ENCODE measurements at places on chromosomes 4 and X. TPM values are rescaled to one million over a fixed set of nuclear protein-coding genes. Genes with fewer than 3 reads are reported as not detected.
A peak's percentile ranks its signal among the peaks of the same experiment; 100 is the strongest.

Gene GPM6B
- polyA plus RNA-seq: 34.2 TPM

Gene MAP9
- 12.9 TPM for polyA plus RNA-seq

Gene SPIN4
- 16.7 TPM for polyA plus RNA-seq

Gene AMBN
- polyA plus RNA-seq: not detected

Gene PPP2R2C
- 0.22 TPM for polyA plus RNA-seq

Gene SERPINA7
- polyA plus RNA-seq: not detected

Gene COL4A6
- polyA plus RNA-seq: 14.5 TPM

Gene TMEM187
- 6.4 TPM for polyA plus RNA-seq

Gene CTAG2
- polyA plus RNA-seq: not detected

Gene STBD1
- polyA plus RNA-seq: 2.8 TPM

Gene MAD2L1
- 31.6 TPM for polyA plus RNA-seq

Gene ZNF732
- 3.0 TPM for polyA plus RNA-seq

Gene INTS6L
- 43.4 TPM for polyA plus RNA-seq

GRCh38 chrX:16587836-16588235 is 62.1 kb upstream of the S100G start:
- no peak for DNase-seq

- no peak for DNase-seq
Observed at GRCh38 chr4:89283226-89284009, 24.2 kb downstream of the GPRIN3 start.

DNA sequence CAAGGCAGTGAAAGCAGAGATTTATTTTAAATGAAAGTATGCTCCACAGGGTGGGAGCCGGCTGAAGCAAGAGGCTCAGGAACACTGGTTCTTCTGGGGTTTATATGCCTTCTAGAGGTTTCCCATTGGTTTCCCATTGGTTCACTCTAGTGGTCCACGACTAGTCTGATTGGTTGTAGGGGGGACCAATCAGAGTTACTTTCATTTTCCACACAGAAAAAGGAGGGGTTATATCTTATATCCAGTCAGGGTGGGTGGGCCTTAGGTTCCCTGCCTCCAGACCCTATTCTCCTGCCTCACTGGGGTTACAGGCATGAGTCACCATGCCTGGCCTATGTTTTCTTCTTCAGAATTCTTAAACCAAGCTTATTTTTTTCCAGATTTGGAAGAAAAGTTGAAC is 101.6 kb downstream of the KLHL8 start:
- no peak for DNase-seq

DNA sequence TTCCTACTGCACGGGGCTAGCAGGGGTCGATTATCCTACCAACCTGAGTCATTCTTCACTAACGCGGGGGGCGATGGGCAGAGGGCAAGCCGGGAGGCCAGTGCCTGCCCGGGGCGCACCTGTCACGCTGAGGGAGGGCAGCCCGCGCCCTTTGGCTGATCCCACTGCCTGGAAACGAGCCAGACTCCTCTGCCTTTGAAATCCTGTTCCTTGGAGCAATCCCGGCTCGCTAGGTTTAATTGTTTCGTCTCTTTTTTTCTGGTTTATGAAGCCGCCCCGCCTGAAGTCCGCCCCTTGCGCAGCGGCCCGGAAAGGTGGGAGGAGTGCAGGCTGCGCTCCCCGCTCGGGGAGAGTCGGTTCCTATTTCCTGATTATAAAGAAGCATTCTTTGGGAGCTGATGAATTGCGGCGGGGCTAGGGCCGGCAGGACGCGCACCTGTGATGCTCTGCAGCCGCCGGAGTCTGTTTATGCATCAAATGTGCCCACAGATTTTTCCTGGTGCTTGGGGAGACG is 484.2 kb downstream of the BCOR start:
- peak; percentile 32 for DNase-seq

GRCh38 chr4:164572877-164573279 is 181.1 kb upstream of the SMIM31 start:
- DNase-seq: no peak

DNA sequence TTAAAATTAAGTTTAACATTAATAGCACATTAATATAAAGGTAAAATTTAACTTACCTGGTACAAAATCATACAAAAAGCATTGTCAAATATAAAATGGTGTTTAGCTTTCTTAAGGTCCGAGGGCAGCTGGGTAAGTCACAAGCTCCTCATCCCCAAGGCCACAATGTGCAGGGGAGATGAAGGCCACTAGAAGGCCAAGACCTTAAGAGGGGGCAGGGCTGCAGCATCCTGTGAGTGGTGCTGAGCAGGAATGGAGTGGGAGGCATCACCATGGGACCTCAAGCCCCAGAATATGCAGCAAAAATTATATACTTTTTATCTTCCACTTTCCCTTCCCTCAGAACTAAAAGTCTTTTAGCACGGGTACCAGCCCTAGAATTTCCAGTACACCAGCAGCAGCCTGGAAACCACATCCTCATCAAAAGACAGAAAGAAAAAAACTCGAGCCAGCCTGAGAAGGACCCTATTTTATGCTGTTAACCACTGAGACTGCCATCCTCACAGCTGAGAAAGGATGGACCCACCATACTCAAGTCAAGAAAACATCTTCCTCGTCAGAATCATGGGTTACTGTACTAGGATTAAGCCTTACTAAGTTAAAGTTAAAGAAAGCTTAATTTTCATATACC is 13.0 kb upstream of the RHOXF2 start:
- DNase-seq: no peak

- no peak for DNase-seq
Observed at GRCh38 chrX:100600758-100601157, 16.0 kb downstream of the TNMD start.

DNA sequence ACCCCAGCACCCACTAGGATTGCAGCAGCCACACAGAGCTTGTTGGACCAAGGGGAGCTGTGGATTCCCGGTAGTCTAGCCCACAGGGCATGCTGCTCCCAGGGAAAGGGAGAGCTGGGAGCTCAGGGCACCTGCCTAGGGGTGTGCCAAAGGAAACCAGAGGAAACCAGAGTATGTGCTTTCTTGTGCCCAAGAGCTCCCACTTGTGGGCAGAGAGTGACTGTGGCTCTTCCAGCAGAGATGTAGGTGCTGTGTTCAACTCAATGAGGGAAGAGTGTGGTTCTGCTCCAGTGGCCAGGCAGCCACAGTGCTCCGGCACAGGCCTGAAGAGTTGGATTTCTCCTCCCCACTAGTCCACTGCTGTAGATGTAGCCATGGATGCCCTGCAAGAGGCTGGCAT is 1050.0 kb upstream of the INTU start:
- DNase-seq: no peak

GRCh38 chr4:22072726-22073125 is 124.2 kb upstream of the KCNIP4 start:
- DNase-seq: no peak

DNA sequence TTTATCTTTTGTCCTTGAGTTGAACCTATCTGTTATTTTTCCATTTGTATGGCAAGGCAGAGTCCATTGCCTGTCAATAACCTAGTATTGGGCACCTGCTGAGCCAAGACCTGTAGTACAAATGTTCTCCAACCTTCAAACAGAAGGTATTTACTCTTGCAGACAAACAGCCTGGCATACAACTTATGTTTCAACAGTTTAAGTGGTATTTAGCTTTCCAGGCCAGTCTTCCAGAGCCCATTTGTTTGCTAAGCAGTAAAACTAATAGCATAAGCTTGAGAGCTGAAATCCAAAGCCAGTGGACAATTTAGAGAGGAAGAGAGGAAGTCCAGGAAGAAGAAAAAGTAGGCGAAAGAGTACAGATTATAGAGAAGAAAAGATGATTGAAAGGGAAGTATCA is 979.3 kb downstream of the GLUD2 start:
- no peak for DNase-seq

DNA sequence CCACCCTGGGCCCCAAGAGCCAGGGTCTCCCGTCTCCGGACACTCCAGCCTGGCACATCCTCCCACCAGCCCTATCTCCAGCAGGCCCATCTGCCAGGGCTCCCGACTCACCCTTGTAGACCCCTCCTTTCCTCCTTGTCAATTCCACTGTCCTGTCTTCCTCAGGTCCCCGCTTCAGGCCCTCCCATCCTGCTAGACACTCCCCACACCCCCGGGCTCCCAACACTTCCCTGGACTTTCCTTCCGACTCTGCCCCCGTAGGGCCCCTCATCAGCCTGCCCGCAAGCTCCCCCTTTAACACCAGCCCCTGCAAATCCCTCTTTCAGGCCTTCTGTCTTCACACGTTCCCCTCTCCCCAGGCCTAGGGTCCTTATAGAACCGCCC is 1.1 kb downstream of the PRAF2 start:
- no peak for DNase-seq

- no peak for DNase-seq
Observed at GRCh38 chr4:97582890-97583289, 560.4 kb downstream of the STPG2 start.

DNA sequence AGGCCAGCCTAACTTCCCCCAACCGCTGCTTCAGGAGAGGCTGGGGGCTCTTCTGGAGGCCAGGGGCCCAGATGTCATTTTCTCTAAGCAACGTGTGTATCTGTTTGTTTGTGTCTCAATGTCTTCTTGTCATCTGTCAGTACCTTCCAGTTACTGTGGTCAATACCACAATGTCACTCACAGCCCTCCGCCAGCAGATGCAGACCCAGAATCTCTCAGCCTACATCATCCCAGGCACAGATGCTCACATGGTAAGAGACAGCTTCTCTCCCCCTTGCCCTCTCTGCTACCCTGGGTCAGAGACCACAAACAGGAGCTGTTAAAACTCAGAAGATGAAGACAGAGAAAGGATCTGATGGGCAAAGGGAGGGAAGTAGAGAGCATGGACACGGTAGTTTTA is 5.0 kb downstream of the XPNPEP2 start:
- no peak for DNase-seq

- DNase-seq: peak; percentile 34
Observed at GRCh38 chr4:186149872-186150271, 41.5 kb upstream of the CYP4V2 start.

GRCh38 chrX:3638280-3638873 is 75.1 kb downstream of the PRKX start:
- DNase-seq: peak; percentile 1

DNA sequence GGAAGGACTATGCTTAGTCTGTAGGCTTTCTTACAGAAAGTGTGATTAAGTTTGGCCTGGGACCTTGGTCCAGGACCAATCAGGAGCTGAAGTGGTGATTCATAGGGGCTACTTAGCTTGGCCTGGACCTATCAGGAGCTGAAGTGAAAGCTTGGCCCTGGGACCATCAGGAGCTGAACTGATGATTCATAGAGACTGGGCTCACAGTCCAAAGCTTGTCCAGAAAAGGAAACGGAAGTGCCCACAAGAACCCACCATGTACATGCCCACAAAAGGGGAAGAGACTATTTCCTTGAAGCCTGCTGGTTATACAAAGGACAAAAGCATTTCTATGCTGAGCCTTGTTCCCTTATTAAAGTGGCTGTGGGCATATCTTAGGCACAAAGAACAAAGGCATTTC is 12.6 kb downstream of the TENT5D start:
- DNase-seq: no peak

DNA sequence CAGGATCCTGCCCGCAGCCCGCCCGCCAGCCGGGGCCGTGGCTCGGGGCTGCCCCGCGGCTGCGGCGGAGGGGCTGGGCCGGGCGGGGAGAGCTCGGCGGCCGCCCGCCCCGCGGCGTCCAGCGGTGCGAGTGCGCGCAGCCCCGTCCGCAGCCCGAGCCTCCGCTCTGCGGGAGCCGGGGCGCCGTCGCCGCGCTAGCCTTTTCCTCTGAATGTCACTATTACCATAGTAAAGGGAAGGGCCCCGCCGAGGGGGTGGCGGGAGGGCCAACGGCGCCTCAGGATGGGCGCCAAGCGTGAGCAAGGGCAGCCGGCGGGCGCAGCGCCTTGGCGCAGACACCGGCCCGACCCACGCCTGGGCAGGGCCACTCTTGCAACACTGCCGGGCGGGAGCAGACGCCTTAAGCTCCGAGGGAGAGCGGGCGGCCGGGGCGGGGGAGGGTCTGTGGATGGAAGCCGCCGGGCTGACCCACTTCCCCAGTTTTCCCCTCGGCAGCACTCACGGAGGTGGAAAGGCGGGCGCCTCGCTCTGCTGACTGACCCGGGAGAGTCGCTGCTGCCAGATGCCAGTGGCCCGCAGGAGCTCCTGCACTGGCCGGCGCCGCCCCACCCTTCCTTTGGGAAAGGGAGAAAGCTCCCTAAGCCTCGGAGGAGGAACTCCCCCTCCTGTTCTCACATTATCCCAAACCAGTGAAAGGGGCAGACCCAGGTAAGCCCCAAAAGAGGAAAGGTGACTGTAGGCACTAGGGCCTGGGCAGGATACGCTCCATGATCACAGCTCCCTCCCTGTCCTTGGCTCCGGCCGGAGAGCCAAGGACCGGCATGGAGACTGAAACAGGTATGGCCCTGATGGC is 329.4 kb downstream of the HNRNPD start:
- peak; percentile 77 for DNase-seq

DNA sequence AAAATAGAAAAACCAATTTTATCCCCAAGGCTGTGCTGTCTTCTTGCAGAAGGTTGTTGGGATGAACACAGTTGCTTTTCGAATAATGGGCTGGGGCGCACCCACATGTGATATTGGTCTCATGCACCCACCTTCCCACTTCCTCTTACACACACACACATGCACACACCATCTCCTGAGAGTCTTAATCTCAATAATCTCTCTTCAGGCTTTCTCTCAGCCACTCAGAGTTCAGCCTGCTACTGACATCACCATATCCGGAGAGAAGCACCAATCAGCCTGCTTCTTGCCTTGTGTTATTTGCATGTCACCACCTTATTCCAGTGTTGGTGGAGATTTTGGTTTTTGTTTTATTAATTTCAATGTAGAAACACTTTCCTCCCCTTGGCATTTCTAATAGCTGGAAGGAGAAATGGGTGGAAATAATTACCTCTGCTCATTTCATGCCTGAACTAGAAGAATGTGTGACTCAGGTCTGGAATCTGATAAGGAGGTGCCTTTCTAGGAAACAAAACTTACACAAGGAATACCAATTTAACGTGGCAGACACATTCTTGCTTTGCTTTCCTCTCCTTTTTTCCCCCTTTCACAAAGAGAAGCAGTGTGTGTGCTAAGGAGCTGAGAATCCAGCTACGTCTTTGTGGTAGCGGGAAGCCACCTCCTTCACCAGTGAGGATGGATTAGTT is 400.2 kb downstream of the MID1IP1 start:
- DNase-seq: no peak

- DNase-seq: no peak
Observed at GRCh38 chr4:75087865-75088264, 154.9 kb downstream of the PARM1 start.

DNA sequence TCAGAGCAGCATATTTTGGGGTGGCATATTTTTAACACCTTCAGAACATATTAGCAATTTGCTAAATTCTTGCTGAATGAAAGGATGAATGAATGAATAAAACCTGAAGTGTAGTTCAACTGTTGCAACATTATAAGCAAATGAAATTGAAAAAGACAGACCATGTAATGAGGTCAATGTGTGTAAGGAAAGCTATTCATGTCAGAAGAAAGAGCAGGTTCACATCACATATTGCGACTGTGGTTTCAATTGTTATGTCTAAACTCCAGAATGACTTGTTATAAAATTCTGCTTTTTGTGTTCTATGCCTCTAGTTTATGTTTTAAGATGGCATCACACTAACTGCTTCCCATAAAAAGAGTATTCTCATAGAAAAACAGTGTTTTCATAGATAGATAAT is 32.9 kb upstream of the DSPP start:
- DNase-seq: no peak

DNA sequence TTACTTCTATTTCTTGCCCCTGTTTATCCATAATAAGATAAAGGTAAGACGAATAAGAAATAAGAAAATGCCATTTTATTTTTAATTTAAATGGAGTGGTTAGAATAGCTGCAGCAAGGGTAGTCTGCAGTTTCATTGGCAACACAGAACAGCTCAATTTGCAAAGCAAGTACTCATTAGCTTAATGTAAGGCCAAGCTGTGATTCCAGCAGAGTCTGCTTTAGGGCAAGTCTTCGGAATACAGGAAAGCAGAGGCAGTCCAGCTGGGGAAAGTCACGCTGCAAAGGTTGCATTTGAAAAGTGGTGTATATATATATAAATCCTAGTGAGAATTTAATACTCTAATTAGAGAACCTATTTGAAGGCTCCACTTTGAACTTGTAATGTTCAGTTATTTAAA is 59.0 kb downstream of the ANXA10 start:
- peak; percentile 1 for DNase-seq

All from right lung (tissue), 10 donors.